HAP-1 (cell line): ENCODE measurements at places on chromosomes 4 and X.
A peak's percentile ranks its signal among the peaks of the same experiment; 100 is the strongest.

DNA sequence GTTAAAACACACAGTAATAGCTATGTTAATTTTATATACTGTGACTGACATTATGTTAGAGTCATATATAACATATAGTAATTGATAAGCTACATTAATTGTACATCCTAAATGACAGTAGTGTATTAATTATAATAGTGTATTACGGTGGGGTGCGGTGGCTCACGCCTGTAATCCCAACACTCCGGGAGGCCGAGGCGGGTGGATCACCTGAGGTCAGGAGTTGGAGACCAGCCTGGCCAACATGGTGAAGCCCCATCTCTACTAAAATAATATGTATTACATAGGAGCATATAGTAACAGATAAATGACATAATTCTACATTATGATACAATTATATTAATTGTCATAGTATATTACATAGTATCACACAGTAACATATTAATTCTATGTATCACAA, 12.2 kb downstream of the ASMTL start:
- DNase-seq = peak; percentile 1

DNA sequence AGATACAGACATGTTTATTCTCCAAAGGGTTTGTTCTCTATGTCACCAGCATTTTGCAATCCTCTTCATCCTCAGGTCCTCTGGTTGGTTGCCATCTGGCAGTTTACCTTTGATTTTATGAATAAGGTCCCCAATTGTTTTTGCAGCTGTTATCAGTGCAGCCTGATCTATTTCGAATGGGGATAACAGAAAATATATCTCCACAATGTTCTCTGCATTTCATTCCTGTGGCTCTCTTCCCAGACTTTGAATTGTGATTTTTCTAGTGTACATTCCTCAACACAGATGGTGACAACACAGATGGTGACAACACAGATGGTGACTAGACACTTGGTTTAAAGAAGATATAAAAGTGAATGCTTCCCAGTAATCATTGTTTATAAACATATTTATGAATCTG, 74.1 kb downstream of the FBXO8 start:
- DNase-seq = no peak

- DNase-seq = no peak
These were observed 317.3 kb downstream of the HS3ST1 start for GRCh38 chr4:11111370-11111769.

- no peak for DNase-seq
These were observed 825.6 kb downstream of the STPG2 start for GRCh38 chr4:97317671-97318070.

- DNase-seq = no peak
These were observed 256.8 kb upstream of the STS start for GRCh38 chrX:6890544-6891261.

DNA sequence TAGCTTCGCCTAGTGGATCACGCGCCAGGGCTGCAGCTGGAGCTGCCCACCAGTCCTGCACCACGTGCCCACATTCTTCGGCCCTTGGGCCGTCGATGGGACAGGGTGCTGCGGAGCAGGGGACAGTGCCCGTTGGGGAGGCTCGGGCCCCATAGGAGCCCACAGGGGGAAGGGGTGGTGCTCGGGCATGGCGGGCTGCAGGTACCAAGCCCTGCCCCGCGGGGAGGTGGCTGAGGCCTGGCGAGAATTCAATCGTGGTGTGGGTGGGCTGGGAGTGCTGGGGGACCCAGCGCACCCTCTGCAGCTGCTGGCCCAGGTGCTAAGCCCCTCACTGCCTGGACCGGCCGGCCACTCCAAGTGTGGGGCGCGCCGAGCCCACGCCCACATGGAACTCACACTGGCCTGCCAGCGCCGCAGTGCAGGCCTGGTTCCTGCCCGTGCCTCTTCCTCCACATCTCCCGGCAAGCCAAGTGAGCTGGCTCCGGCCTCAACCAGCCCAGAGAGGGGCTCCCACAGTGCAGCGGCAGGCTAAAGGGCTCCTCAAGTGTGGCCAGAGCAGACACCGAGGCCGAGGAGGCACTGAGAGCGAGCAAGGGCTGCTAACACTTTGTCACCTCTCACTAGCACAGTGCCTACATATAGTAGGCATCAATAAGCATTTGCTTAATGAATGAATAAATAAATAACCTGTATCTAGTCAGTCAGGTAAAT, 11.7 kb downstream of the SCFD2 start:
- DNase-seq = no peak

DNA sequence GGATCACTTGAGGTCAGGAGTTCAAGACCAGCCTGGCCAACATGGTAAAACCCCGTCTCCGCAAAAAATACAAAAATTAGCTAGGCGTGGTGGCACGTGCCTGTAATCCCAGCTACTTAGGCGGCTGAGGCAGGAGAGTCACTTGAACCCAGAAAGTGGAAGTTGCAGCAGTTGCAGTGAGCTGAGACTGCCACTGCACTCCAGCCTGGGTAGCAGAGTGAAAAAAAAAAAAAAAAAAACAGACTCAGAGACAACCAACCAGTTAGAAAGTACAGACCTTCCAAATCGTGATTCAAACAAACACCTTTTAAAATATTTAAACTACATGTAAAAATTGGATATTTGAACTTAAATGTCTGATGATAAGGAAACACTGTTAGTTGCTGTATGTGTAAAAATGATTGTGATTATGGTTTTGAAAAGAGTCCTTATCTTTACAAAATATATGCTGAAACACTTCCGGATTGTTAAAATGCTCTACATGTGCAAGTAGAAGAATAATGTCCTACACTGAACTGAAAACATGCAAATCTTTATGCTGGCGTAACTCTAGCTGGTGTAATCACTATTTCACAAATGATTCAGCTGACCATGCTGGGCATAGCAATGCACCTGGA, 37.8 kb downstream of the SH3KBP1 start:
- DNase-seq = no peak

DNA sequence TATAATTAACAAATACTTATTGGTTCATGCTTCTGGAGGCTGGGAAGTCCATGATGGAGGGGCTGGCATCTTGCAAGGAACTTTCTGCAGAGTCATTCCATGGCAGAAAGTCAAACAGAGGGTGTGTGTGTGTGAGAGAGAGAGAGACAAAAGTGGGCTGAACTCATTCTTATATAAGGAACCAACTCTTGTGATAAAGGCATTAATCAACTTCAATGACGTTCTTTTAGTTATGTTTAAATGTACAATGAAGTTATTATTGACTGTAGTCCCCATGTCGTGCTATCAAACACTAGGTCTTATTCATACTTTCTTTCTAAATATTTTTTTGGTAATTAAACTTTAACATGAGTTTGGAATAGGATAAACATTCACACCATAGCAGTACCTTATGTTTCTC, 1408.8 kb downstream of the STIM2 start:
- DNase-seq = no peak

DNA sequence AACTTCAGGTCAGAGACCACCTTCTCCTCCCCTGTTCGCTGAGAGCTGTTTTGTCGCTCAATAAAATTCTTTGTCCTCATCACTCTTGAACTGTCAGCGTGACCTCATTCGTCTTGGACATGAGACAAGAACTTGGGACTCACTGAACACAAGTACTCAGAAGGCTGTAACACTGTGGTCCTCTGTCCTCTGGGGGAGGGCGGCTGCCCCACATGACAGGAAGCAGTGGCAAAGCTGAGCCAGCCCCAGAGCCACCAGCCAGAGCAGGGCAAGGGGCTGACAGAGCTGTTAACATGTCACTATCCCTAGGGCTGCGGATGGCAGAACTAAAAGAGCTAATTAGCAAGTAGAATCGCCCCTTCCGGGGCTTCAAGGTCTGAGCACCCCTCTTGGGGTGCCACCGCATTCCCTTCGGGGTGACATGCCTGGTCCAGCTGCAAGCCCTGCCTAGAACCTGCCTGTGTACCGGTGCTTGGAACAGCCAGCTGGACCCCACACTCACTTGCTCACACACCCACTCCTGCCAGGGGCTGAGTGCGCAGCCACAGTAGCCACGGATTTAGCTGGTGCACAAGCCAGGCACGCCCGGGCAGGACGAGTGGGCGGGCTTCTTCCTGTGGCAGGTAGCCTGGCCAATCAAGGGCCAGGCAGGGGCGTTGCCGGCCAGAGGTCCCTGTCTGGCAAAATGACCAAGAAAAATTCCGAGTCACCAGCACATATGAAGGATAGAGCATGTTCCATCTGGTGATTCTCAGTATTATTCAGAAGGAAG, 648.6 kb upstream of the AGA start:
- no peak for DNase-seq

GRCh38 chrX:54695816-54696487, 102.1 kb downstream of the ITIH6 start:
- DNase-seq = no peak

- DNase-seq = no peak
These were observed 73.2 kb upstream of the ARMCX2 start for GRCh38 chrX:101732870-101733269.

GRCh38 chrX:51456246-51456645, 40.1 kb downstream of the NUDT11 start:
- no peak for DNase-seq

GRCh38 chrX:3326681-3327080, 19.8 kb downstream of the MXRA5 start:
- DNase-seq = no peak

DNA sequence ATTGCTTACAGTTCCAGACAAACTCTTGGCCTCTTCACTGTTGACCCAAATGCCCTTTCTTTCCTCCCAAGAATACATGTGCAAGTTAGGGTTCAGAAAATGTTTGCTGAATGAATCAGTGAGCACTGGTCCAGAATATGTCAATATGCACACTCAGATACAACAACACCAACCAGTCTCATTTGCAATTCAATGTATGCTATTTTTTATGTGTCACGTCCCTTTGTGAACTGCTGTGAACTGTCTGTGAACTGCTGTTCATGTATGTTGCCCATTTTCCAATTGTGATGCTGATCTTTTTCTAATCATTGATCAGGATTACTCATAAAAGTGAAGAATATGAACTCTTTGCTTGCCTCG, 17.8 kb downstream of the GAB3 start:
- DNase-seq = peak; percentile 31

- DNase-seq = no peak
These were observed 446.9 kb downstream of the BCOR start for GRCh38 chrX:39650768-39651347.

- DNase-seq = no peak
These were observed 237.1 kb upstream of the NUDT6 start for GRCh38 chr4:123159479-123159878.

DNA sequence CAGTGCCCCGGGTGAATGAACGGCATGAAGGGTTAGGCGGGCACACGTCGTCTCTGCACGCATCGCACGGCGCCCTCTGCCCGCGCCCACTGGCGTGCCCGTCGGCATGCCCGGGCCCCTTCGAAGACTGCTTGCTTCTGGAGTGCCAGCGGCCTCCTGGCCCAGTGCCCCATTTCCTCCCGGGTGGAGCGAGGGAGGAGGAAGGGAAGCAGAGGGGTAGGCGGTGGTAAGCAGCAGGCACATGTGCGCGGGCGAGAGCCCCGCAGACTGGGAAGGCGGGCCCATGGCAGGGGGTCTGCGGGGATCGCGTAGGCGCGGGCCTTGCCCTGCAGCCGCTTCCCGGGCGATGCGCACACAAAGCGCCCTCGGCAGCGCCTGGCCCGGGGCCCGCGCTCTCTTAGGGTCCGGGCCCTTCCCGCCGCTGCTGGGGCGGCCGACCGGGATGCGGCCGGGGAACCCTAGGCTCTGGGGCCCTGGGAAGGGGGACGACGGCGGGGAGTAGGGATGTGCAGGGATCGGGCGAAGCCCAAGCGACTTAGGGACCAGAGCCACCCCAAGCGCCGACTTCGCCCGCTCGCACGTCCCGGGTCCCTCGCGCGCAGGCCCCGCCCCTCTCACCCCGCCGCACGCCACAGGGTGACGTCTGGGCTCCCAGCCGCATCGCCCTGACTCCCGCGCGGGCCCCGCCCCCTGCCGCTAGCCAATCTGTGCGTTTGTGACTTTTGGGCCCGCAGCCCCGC, 866 bp upstream of the EMD start:
- DNase-seq = no peak

DNA sequence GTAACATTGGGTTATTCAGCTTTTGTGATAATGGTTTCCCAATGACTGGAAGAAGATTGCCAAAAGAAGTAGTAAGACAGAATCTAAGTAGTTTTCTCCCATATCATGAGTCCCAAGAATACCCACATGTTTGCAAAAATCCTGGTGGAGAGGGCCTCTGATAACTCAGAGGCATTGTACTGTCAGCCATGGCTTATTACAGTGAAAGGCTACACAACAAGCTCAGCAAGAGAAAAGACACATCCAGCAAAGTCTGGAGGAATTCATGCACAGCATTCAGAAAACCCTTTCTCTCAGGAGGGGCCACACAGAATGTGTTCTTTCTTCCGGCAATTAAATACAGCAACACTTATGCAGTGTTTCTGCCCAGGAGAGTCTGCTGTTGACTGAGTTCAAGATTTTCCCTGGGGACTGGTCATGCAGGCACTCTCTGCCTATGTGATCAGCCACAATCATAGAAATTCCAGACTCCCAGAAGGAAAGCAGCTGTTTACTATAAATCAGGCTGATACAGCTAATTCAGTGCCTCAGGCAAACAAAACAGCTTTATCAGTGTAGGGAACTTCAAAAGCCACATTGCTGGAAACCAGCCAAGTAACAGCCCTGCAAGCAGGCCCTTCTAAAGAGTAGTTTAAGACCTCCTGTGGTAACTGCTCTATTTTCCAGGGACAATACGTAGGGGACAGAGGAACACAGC, 937.1 kb downstream of the CCSER1 start:
- DNase-seq = peak; percentile 81

- DNase-seq = no peak
These were observed at the start of gene GABRG1 for GRCh38 chr4:46123913-46124755. TSS of gene GABRG1 (minus strand) at chr4:46124054. CDS start at chr4:46123913, 141 bp downstream.

- peak; percentile 56 for DNase-seq
These were observed 208.9 kb downstream of the NWD2 start for GRCh38 chr4:37453281-37453998.

DNA sequence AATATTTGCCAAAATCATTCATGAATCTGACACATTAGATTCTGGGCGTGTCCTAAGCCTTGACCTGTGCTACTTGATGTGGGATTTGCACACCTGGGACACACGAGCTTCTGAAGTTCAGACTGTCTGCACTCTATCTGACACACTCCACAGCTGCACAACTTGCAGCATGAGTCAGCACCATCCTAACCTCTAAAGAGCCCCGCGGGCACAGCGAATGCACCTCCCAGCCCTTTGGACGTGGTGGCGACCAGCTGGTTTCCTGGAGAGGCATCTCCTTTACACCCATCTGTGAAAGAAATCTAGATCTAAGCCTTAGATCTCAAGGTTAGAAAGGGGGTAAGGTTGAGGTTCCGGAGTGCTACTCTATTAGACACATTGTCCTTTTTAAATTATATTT, 69.2 kb downstream of the SORBS2 start:
- no peak for DNase-seq

GRCh38 chr4:151400343-151400742, 8.6 kb upstream of the FHIP1A start:
- no peak for DNase-seq

DNA sequence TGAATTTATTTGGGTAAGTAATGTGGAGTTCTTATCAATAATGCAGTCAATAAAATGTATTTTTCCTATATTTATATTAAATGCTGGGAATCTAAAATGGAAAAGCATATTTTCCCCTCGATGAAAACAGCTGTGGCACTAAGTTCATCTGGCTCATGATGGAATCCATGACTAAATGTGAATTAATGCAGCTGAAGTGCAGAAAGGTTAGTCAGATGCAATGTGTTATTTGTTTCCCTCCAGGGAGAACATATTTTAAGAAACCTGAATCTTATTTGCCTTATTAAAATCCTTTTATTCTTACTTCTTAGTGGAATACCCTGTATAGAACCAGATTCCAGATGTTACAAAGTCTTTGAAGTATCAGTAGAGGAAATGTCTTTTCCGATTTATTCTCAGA, 247.9 kb downstream of the ARHGAP24 start:
- DNase-seq = no peak
